LHCN-M2 (cell line): ENCODE measurements at places on chromosomes 11 and 22. TPM values are rescaled to one million over a fixed set of nuclear protein-coding genes. Genes with fewer than 3 reads are reported as not detected.

The LMNTD2 gene
- total RNA-seq: 0.46 and 1.3 TPM in 2 replicates

The PRRG4 gene
- 1.3 TPM in 2 replicates for total RNA-seq

The TREH gene
- not detected in 2 replicates for total RNA-seq

The CECR2 gene
- 0.11 TPM in 1 of 2 replicates, not detected in the other for total RNA-seq

The GLYATL1 gene
- total RNA-seq: 0.69 and 0.96 TPM in 2 replicates

The KCTD14 gene
- total RNA-seq: 1.2 and 1.9 TPM in 2 replicates

The OR5J2 gene
- total RNA-seq: not detected in 2 replicates

The MS4A3 gene
- total RNA-seq: not detected in 2 replicates

The SEPTIN5 gene
- 33.2 and 44.8 TPM in 2 replicates for total RNA-seq

The OR8D1 gene
- total RNA-seq: not detected in 2 replicates

The B4GALNT4 gene
- total RNA-seq: 0.75 and 1.3 TPM in 2 replicates

The MS4A6E gene
- total RNA-seq: not detected in 2 replicates

The OR51E2 gene
- not detected in 2 replicates for total RNA-seq

The MS4A6A gene
- not detected in 2 replicates for total RNA-seq

The UBQLN3 gene
- total RNA-seq: not detected in 2 replicates

The SCGB1A1 gene
- not detected in 2 replicates for total RNA-seq
